WTC11 (cell line): ENCODE measurements at places on chromosomes 3 and 15.

GRCh38 chr15:77417602-77418001 lies 2.3 kb downstream of the PEAK1 start:
- no peaks in the 10 kb centered on the region; the same call in none of the 2 replicates for H3K27me3 ChIP-seq
- 0 out of 2 replicates have a peak, but pooled peaks cover 2% of the 10 kb centered on the region for H3K36me3 ChIP-seq
- H3K4me1 ChIP-seq: peaks cover 29% of the 10 kb centered on the region
- 0 out of 2 replicates have a peak overlapping the region, but pooled peaks have one; percentile 47 for H3K27ac ChIP-seq
- DNase-seq: no peak

GRCh38 chr3:52998771-52999513 lies 46.9 kb downstream of the SFMBT1 start:
- H3K4me3 ChIP-seq: no peak overlapping the region
- peak; percentile 16 for DNase-seq
- no peaks in the 10 kb centered on the region for H3K36me3 ChIP-seq

GRCh38 chr3:52860424-52860768 lies 25.6 kb upstream of the MUSTN1 start:
- H3K27ac ChIP-seq: no peak overlapping the region
- H3K36me3 ChIP-seq: peaks cover 24% of the 10 kb centered on the region
- no peak for DNase-seq
- H3K4me1 ChIP-seq: no peaks in the 10 kb centered on the region
- H3K27me3 ChIP-seq: no peaks in the 10 kb centered on the region
- H3K4me3 ChIP-seq: no peak overlapping the region

GRCh38 chr3:99780749-99781148 lies 36.9 kb upstream of the CMSS1 start:
- H3K36me3 ChIP-seq: no peaks in the 10 kb centered on the region
- no peak overlapping the region for H3K27ac ChIP-seq
- H3K27me3 ChIP-seq: no peaks in the 10 kb centered on the region
